Activated CD8-positive, alpha-beta memory T cell treated with anti-CD3 and anti-CD28 coated beads for 1 hour (primary cell): ENCODE measurements at places on chromosomes 11 and 22.

GRCh38 chr11:118530180-118530682 lies 761 bp upstream of the TMEM25 start:
- no peak for DNase-seq

DNA sequence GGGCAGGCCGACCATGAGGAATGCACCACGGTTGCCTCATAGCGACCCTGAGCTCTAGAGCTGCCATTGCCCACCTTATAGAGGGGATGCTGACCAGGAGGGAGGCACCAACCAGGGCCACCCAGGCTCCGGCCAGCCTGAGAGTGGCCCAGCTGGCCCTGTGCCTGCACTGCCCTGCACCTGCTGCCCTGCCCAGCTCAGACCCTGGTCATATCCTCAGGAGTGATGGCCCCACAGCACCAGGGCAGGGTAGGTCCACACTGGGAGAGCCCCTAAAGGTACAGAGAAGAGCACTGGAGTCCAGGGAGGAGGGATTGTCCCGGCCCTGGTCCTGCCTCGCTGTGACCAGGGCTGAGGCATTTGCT lies 127.8 kb downstream of the MED15 start:
- no peak for DNase-seq

- DNase-seq = no peak
Observed at GRCh38 chr22:29385151-29385704, 3.1 kb downstream of the AP1B1 start.

DNA sequence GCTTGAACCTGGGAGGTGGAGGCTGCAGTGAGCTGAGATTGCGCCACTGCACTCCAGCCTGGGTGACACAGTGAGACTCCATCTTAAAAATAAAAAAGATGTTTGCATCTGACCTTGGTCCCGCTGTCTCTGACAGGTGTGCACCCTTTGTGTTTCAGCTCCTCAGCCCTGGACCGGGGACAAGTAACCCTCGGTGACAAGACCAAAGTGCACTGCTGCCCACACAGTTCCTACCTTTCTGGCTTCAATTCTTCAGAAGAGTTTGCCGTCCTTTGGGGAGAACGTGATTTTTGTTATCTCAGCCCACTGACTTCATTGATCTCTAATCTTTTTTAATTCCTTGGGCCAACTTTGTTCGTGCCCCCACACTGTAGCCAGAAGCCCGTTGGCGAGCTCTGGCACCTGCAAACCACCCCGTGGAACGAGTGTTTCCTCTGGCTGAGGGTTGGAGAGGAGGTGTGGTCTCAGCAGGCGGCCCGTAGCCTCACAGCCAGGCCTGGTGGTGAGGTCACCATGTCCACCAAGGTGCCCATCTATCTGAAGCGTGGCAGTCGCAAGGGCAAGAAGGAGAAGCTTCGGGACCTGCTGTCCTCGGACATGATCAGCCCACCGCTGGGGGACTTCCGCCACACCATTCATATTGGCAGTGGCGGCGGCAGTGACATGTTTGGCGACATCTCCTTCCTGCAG lies 5.9 kb downstream of the CDC42EP2 start:
- DNase-seq = no peak

DNA sequence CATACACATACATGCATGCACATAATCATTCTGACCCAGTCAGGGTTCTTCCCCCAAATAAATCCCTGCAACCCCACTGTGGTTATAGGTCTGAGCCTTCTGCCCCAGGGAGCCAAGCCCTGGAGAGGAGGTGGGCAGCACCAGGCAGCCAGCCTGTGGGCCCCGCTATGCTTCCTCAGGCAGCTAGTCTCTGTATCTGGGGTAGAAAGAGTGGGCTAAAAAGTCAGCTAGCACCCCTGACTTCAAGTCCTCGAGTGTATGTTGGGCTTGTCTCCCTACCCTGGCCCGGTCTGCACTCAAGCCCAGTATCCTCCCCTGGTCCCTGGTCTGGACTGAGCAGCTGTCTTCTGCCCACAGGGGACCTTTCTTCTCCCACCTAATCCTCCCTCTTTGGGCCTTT lies 28.0 kb downstream of the KCNQ1OT1 start:
- DNase-seq = no peak

DNA sequence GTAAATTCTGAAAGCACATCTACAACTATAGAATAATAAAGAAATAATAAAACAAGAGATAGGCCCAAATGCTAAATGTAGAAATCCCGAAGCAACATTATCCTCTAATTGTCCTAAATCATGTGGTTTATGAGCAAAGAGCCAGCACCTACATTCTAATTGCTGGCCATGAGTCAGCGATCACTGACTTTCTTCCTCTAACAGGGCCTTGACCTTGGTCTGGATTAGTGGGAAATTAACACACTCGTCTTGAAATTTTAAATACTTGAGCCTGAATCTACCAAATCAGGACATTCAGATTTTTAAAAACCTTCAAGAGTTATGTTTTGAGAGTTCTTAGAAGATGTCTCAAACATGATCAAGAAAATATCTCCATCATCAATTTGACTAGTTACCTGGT lies 727.6 kb downstream of the METTL15 start:
- DNase-seq = no peak

GRCh38 chr11:82671451-82671850 lies 62.2 kb downstream of the FAM181B start:
- DNase-seq = no peak
